ENCODE measurements at places on chromosomes 4 and X. TPM values are rescaled to one million over a fixed set of nuclear protein-coding genes. Genes with fewer than 3 reads are reported as not detected.

The HMX1 gene
- polyA plus RNA-seq: not detected

GRCh38 chr4:156169011-156169410, 215.3 kb upstream of the CTSO start:
- no peak for DNase-seq

GRCh38 chr4:146159384-146160058, 16.0 kb upstream of the LSM6 start:
- no peak for DNase-seq

GRCh38 chrX:100208076-100208475, 202.0 kb downstream of the PCDH19 start:
- DNase-seq: no peak

GRCh38 chr4:86749121-86749520, 100.1 kb downstream of the SLC10A6 start:
- no peak for DNase-seq

GRCh38 chrX:149949743-149950436, 11.6 kb upstream of the EOLA2 start:
- no peak for DNase-seq
